ENCODE measurements at places on chromosomes 11 and 22.

DNA sequence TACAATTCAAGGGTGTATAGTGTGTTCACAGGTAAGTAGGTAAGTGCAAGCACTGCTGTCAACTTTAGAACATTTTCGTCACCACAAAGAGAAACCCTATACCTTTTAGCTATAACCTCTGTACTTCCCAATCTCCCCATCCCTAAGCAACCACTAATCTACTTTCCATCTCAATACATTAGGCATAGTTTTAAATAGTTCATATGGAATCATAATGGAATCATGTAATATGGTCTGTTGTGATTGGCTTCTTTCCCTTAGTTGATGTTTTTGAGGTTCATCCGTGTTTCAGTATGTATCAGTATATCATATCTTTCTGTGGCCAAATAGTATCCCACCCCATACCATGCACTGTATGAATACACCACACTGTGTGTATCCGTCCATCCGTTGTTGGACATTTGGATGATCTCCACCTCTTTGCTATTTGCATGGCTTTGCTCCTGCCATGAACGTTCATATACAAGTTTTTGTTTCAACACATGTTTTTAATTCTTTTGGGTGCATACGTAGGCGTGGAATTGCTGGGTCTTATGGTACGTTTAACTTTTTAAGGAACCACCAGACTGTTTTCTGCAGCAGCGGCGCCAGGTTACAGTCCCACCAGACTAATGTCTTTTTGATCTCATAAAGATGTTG is 27.7 kb upstream of the OPCML start:
- no peak for DNase-seq

- DNase-seq = peak; percentile 95
These were observed 24.8 kb downstream of the APOL5 start for GRCh38 chr22:35742342-35743100.

GRCh38 chr11:57081356-57081755 is 92.6 kb downstream of the OR5AK2 start:
- no peak for DNase-seq

DNA sequence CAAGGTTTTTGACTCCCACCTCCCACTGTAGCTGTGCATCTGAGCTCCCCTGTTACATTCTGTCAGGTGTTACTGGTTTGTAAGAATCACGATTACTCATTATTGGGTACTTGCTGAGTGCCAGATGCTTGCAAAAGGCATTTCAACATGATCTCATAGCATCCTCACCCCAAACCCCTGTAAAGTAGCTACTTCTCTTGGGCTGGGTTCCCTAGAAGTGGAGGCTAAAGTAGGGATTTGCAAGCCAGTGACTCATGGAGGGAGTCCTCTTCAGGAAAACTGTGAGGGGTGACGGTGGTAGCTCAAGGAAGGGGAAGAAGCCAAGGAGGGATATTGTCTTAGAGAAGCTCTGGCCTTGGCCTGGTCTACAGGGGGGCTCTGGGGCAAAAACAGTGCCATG is 78.6 kb downstream of the TIMP3 start:
- no peak for DNase-seq

- peak; percentile 41 for DNase-seq
These were observed 59.7 kb upstream of the BARX2 start for GRCh38 chr11:129315781-129316579.

DNA sequence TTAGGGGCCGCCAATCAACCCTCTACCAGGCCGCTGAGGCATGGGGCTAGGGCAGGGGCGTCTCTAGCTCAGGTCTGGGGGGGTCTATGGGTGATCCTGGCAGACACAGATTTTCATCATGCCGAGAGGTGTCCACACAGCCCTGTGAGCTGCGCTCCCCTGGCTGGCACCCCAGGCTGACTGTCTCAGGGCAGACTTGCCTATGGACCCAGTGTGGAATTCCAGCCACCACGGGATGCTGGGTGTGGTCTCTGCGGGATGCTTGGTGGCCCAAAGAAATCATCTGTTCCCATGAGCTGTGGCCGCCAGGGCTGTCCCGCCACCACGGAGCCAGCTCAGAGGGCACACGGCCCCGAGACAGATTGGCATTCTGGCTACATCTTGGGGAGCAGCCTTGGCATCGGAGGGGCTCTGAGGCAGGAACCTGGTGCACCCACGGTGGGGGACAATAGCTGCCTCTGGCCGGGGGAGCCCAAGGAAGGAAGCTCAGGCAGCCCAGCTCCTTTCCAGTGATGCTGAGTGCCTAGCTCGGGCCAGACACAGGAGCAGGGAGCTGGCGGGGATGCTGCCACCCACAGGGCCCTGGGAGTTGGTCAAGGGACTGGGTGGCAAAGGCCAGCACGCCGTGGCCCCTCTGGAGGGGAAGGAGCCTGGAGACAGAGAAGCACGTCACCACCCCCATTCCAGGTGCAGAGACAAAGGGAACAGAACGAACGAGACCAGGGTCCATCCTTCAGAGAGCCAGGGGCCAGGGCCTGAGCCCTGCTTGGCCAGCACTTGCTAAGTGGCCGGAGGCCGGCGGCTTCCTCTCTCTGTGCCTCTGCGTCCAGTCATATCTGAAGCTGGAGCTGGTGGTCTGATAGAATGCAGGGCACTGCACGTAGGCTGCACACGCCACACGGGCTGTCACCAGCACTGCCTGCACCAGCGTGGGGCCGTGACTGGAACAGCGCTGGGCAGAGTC is 64.4 kb upstream of the FGF3 start:
- no peak for DNase-seq

DNA sequence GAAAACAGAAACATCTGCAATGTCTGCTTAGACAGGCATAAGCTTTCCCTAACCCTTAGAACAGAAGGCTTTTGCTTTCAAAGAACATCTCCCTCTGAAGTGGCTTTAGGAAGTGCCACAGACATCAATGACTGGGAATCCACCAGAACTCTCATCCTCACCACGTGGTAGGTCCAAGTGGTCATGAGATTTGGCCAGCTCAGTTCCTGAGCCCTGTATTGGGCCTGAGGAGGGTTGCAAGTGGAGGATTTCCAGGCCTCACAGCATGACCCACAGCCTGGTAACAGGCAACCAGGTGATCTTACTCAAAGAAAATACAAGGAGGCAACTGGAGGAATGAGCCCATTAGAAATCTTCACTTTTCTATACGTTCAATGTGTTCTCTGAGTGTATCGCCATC is 1.6 kb downstream of the CASP1 start:
- peak; percentile 16 for DNase-seq

DNA sequence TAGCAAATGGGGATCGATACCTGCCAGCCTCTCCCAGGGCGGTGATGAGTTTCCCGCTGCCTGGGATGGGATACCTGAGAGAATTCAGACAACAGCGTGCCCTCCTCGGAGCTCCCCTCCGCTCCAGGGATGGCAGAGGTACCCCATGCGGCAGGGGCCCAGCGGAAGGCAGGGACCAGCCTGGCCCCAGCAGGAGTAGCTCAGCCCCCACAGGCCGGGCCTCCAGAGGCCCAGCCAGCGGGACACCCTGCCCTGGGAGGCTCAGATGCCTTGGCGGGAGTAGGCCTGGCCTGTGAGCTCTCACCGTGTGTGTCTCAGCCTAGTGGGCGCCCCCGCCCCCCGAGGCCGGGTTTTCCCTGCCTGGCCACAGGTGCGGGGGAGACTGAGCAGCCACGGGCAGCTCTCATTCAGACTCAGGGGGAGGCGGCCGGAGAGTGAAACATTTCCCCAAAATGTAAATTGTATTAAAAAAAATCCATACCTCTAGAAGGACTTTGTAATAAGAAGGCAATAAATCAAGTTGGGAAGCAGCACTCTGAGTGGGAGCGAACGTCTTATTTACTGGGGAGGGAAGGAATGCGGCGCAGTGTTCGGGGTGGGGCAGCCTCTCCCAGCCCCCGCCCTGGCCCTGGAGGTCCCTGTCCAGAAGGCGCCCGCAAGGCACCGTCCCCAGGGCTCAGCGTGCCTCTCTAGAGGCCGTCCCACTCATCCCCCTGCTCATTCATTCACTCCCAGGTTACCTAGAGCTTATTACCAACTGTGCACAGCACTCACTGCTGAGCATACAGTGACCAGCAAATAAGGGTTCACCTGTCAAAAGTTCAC is 888.0 kb downstream of the BRD1 start:
- DNase-seq = no peak

DNA sequence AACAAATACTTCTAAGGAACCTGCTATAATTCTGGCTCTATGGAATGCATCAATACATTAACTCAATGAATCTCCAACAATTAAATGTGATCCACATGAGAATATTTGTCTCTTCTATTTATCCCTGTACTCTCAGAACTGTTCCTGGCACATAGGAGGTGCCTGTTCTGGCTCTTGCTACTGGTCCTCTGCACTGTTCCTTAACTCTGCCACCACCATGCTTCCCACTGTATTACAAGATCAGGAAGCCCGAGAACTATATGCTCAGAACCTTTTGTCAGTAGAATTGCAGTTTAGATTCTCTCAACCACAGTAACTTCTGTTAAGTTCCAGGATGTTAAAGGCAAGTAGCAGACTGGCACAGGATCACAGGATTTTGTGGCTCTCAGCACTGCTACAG is 376.3 kb upstream of the CCDC90B start:
- DNase-seq = no peak

GRCh38 chr11:36471577-36471976 is 38.5 kb downstream of the TRAF6 start:
- no peak for DNase-seq

- DNase-seq = peak; percentile 98
These were observed 51.3 kb upstream of the SESN3 start for GRCh38 chr11:95282291-95282751.

DNA sequence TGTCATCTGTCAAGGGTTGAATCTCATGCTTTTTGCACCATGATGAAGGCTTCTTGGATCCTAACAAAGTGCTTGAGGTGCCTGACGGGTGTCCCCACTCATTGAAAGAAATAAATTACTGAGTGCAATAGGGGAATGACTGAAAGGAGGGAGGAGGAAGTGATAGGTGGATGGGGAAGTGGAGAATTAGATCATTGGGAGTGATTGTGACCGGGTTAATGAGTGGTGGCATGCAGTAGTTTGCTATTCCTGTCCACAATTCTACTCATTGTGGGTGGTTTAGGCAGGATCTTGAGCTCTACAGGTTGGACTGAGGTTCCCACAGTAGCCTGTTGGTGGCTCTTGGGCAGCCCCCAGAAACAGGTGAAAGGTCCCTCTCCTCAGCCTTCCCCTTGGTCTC is 44.3 kb downstream of the THAP12 start:
- DNase-seq = no peak

DNA sequence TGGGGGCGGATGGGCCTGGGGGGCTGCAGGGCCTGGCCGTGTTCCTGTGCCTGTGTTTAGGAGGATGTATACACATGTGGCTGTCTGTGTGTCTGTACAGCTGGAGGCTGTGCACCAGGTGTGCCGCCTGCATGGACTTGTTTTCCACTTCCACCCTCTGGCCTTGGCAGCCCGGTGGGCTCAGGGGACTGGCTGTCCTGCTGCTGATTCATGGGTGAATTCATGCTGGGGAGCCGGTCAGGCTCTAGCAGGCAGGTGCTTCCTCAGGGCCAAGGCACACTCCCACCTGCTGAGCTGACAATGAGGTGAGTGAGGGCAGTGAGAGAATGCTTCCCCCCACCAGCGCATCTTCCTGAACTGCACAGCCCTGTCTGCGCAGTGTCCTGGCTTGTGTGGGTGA is 88.4 kb downstream of the CCDC81 start:
- no peak for DNase-seq

- no peak for DNase-seq
These were observed 4.1 kb upstream of the NR1H3 start for GRCh38 chr11:47253660-47254059.

DNA sequence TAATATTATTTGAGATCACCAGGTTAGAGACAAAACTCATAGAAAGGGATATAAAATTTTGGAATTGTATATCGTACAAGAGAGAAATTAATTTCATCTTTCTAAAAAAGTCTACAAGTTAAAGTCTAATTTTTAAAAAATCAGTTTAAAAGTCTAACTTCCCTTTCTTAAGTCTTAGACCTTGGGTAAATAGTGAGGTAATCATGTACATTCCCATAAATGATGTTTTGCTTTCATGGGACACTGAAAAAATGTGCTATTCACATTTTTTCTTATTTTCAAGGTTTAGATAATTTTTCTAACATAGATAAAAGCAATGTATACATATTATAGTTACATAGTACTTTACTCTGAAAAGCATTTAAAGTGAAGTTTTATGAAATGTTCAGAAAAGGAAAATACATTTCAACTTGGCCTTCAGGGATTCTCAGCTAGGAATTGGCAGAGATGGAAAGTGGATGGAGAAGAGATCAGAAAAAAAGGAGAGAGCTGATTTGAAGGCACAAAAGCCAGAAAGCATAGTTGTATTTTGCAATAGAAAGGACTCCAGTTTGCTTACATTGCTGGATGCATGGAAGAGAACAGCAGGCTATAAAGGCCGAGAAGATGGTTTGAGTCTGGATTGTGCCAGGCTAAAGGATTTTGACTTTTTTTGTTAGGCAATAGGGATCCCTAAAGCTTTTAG is 194.0 kb downstream of the CASP12 start:
- DNase-seq = no peak

DNA sequence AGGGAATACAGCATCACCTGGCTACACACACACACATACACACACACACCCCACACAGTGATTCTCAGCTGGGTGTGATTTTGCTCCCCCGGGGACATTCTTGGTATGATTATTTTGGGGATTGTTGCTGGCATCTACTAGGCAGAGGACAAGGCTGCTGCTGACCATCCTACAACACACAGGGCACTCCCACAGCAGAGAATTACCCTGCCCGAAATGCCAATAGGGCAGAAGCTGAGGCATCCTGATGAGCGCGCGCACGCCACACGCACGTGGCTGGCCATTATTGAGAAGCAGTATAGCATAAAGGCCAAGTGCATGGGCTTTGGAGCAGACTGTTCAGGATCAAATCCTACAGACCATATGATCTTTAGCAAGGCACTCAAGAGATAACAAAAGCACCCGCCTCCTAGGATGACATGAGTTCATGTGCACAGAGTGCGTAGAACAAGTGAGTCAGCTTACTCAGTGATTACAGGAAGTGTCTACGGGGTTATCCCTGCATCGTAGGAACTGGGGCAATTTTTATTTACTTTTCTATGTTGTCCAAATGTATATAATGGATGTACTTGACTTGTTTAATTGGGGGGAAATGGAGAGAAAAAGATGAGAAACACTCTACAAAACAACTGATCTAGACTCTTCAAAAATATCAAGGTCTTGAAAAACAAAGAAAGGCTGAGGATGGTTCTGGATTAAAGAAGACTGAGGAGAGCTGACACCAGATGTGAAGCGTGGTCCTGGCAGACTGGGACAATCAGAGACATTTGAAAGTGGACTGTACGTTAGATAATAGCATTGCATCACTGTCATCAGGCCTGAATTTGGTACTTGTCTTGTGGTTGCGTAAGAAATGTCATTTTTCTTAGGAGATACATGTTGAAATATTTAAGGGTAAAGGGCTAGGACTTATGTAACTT is 7.2 kb upstream of the EHD1 start:
- DNase-seq = peak; percentile 66

- no peak for DNase-seq
These were observed 125.1 kb upstream of the ZBED5 start for GRCh38 chr11:10982704-10983510.

All from trophoblast cell (in vitro differentiated cells and primary cell).